ENCODE measurements at places on chromosomes 4 and X. TPM values are rescaled to one million over a fixed set of nuclear protein-coding genes. Genes with fewer than 3 reads are reported as not detected.

NUDT11 gene
- polyA plus RNA-seq: 17.4 TPM

GRCh38 chr4:174553031-174553430 is 30.7 kb upstream of the HPGD start:
- DNase-seq: no peak

DNA sequence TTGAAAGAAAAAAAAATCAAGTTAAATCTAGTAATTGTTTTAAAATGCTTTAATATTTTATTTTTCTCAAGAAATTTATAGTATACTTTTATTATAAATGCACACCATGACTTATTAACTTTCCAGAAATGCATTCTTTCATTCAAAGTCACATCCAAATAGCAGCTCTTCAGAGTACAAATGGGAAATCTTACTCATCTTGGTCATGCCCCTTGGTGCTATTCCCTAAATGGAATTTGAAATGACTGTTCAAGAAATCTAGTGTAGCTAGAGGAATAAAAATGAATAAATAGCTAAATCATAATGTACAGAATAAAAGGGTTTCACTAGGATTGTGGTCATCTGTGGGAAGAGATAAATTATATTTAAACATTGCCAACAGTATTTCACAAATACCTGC is 1139.7 kb downstream of the PCDH18 start:
- DNase-seq: no peak

FABP2 gene
- polyA plus RNA-seq: not detected

SOD3 gene
- 10.9 TPM for polyA plus RNA-seq

FOXR2 gene
- not detected for polyA plus RNA-seq

GRCh38 chr4:89599026-89599425 is 237.9 kb downstream of the SNCA start:
- no peak for DNase-seq

- no peak for DNase-seq
These were observed 219.4 kb upstream of the ZC4H2 start for GRCh38 chrX:65195621-65196020.

GRCh38 chr4:104490770-104491480 is 3.8 kb downstream of the CXXC4 start:
- DNase-seq: peak; percentile 93

- no peak for DNase-seq
These were observed 9.0 kb downstream of the UBE2K start for GRCh38 chr4:39706741-39707511.

TMEM128 gene
- 23.0 TPM for polyA plus RNA-seq

MXRA5 gene
- 1.5 TPM for polyA plus RNA-seq

GRCh38 chr4:82713856-82714255 is 84.7 kb downstream of the SCD5 start:
- DNase-seq: no peak

CCDC158 gene
- not detected for polyA plus RNA-seq

GRCh38 chrX:78455901-78456300 is 128.5 kb upstream of the CYSLTR1 start:
- DNase-seq: no peak

HMX1 gene
- not detected for polyA plus RNA-seq

DNA sequence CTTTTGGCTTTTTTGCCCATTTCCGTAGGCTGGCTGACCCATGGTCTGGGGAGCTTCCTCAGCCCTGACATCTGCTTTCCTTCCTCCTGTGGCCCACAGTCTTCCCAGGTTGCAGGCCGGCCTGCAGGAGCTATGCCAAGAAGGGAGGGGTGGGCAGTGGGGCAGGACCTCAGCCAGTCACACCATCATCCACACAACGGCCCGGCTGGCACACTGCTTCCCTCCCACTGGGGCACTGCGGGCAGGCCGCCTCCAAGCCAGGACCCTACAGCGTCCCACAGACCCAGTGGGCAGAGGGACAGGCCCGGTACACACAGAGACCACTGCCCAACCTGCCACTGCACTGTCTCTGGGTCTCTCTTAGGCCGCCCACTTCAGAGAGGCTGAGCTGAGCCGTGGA is 38.0 kb downstream of the CTBP1 start:
- DNase-seq: no peak

TREX2 gene
- polyA plus RNA-seq: not detected

DNA sequence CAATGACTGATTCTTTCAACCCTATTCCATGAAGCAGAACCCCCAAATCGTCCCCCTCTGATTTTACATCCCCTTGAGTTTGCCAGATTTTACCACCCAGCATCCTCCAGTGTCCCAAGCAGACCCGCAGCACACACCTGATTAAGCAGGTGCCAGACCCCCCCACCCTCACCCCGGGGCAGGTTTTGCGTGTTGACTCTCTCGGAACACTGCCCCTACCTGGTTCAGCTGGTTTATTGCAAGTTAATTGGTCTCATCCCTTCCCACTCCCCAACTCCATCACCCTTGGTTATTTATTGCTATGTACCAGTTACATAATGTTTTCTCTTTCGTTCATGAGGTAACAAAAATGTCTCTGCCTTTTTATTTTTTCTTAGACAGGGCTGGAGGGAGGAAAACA is 258.4 kb downstream of the BCOR start:
- DNase-seq: no peak

- DNase-seq: no peak
These were observed 218.2 kb downstream of the BANK1 start for GRCh38 chr4:102008711-102009110.

TCEAL9 gene
- 48.5 TPM for polyA plus RNA-seq

DNA sequence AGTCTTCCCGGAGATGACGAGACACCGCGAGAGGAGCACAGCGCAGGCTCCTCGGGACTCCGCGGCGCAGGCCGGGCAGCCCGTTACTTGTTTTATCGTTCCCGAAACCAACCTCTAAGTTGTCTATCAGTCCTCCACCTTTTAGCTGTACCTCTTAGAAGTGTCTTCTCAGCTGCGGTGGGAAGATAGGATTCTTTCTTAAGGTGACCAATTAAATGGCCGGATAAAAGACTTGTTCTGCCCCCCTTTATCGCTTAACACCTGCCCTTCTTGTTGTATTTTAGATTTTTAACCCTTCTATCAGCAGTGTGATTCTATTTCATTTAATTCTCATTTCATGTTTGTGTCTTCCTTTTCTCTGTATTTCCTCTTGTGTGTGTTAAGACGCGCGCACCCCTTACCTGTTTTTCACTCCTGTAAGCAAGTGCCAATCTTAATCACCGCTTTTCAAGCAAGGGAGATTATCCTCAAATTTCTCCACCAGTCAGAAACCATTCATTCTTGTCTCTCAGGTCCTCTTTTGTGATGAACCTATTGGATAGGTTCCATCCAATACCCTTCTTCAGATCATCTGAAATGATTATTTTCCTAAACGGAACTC is at the start of gene SLC9B2:
Gene SLC9B2 (minus strand): TSS at position 15 of the 601 bp plus-strand sequence. CDS start 9,211 bp downstream, outside the sequence.
- DNase-seq: peak; percentile 62

GRCh38 chr4:39976945-39977488 is 694 bp downstream of the PDS5A start:
- DNase-seq: no peak

- peak; percentile 84 for DNase-seq
These were observed 187.5 kb downstream of the QDPR start for GRCh38 chr4:17324386-17324830.

XAGE2 gene
- not detected for polyA plus RNA-seq

GRCh38 chr4:8913121-8913857 is 41.6 kb upstream of the HMX1 start:
- no peak for DNase-seq

- no peak for DNase-seq
These were observed 104.9 kb downstream of the FAM53A start for GRCh38 chr4:1579001-1579900.

GRCh38 chrX:139094671-139095592 is 383.4 kb upstream of the FGF13 start:
- no peak for DNase-seq

DNA sequence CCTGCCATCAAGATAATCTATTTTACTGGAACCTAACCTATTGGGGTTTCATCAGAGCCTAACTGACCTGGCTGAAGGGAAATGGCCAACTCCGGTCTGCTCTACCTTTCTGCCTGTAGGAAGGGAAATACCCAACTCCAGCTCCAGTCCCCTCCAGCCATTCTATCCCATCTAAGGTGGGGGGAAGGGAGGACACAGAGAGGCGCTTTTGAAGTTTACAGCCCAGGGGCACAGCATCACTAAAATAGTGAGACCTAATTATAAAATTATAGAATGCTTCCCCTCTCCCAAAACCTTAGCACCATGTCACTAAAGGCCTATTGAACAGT is 27.8 kb upstream of the ACSL4 start:
- DNase-seq: no peak

SMR3A gene
- not detected for polyA plus RNA-seq

GRCh38 chr4:15805583-15806517 is 27.7 kb downstream of the CD38 start:
- peak; percentile 81 for DNase-seq

GRCh38 chr4:21363701-21364100 is 584.9 kb downstream of the KCNIP4 start:
- DNase-seq: no peak

DNA sequence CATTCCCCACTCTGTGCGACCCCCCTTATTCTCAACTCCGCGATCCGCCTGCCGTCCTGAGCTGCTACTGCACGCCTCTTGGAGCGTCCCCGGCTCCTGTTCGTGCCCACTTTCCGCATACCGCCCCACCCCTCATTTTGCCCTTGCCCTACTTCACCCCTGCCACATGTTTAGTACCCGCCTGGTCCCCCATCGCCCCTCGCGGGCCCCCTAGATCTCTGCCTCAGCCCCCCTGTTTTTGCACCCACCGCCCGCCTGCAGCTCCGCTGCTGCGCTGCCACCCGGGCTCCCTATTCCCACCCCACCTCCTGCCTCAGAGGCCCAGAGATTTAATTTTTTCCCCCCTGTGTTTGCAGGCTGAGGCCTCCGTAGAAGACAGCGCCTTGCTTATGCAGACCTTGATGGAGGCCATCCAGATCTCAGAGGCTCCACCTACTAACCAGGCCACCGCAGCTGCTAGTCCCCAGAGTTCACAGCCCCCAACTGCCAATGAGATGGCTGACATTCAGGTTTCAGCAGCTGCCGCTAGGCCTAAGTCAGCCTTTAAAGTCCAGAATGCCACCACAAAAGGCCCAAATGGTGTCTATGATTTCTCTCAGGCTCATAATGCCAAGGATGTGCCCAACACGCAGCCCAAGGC is 1.4 kb downstream of the MAGED1 start:
- DNase-seq: peak; percentile 70

DNA sequence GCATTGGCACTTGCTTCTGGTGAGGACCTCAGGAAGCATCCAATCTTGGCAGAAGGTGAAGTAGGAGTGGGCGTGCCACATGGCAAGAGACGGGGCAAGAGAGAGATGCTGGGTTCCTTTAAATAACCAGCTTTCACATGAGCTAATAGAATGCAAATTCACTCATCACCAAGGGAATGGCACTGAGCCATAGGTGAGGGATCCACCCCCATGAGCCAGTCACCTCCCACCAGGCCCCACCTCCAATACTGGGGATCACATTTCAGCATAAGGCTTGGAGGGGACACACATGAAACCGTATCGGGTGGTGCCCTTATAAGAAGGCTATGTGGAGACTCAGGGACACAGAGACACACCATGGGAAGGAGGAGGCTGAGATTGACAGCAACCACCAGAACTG is 140.0 kb upstream of the MSX1 start:
- no peak for DNase-seq

OPRPN gene
- not detected for polyA plus RNA-seq

DOK7 gene
- 0.48 TPM for polyA plus RNA-seq

DNA sequence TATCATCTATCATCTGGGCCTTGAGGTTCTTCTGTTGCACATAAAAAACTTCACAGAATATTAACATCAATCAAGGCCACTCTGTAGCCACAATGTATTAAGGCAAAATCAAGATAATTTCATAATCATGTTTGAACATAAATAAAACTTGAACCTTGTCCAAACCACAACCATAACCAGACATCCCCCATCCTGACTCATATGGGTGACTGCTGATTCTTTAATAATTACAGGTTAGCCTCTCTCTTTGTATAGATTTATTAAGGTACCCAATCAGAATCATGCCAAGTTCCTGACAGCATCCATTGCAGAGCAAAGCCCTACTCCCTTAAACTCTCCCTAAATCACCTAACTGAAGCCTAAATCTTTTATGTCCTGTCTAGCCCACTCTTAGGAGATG is 16.7 kb upstream of the AREG start:
- DNase-seq: no peak

CNOT6L gene
- 5.8 TPM for polyA plus RNA-seq

- DNase-seq: no peak
These were observed 27.5 kb upstream of the CLCN4 start for GRCh38 chrX:10129229-10129628.

DNA sequence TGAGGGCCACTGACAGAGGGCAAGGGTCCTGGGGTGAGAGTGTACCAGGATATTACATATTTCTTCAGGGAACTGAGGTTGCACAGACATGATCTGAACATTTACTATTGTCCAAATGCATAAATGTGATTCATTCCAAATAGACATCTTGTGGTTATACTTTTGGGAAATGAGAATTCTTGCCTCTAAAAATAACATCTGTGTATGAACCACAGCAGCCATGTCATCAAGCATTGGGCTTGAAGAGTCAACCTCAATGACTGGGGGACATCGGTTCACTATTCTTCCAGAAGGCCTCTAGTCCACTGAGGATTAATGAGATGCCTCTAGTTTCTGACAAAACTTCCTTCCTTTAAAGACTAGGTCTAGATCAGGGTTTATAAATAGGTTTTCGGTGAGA is 193.1 kb upstream of the GPC4 start:
- DNase-seq: no peak

GRCh38 chr4:148015058-148015457 is 283.2 kb downstream of the ARHGAP10 start:
- no peak for DNase-seq

GRCh38 chrX:48715072-48715471 is 18.5 kb downstream of the SUV39H1 start:
- no peak for DNase-seq

BMX gene
- 0.29 TPM for polyA plus RNA-seq

DNA sequence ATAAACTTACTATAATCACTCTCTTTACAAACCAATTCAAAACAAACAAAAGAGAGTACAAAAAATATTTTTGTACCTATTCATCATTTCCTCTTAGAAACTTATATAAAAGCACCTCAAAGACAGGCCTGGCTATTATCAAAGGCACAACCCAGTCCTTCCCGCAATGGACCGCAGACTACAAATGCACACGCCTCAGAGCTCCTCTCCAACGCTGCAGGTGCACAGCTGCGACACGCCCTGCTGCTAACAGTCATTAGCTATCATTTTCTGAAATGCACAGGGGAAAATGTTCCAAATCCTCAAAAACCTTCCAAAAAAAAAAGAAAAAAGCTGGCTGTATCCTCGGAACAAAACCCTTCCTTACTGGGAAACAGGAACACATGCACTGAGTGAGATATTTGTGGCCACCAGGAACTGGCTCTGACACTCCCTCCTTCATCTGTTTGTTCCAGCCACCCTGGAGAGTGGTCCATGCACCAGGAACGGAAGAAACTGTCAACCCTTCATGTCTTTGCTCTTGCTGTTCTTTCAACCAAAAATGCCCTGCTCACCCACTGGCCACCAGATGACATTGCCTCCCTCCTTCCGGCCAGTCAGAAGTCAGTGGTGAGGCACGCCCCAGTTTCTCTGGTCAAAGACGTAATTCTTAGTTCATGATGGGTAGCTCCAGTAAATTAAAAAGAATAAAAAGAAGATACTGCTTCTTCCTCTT is 16.7 kb downstream of the IRF2 start:
- no peak for DNase-seq

- DNase-seq: no peak
These were observed 20.8 kb downstream of the ATP5ME start for GRCh38 chr4:653080-653821.

- DNase-seq: no peak
These were observed 239.9 kb downstream of the NKX6-1 start for GRCh38 chr4:84258905-84259830.

AKAP4 gene
- polyA plus RNA-seq: not detected

All from brain (organoid and tissue), 16 donors.